ENCODE measurements at places on chromosomes 4 and X.

- DNase-seq, result no peak
These were observed 35.1 kb downstream of the ENPEP start for GRCh38 chr4:110510955-110511544.

DNA sequence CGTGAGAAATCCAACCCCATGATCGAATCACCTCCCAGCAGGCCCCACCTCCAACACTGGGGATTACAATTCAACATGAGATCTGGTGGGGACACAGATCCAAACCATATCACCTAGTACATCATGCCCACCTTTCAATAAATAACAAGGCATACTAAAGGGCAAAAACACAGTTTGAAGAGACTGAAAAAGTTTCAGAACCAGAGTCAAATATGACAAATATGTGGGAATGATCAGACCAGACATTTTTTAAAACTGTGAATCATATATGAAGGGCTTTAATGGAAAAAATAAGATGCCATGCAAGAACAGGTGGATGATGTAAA lies 167.3 kb downstream of the CAMK2D start:
- no peak for DNase-seq

DNA sequence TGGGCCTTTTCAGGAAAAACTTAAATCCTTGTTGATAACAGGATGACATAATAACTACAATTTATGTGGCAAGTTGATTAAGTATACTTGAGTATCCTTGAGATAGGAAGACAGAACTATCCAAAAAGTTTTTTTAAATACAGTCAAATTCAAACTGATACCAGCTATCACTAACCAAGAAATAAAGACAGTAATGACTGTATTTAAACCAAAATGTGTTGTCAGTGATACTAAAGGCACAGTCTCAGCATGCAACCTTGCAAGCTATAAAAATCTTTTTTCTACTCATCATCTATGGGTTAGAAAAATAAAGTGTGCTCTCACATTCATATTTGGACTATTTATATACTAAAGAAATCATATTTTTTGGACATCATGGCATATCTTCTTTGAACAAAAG lies 64.7 kb downstream of the PAPSS1 start:
- DNase-seq, result no peak

GRCh38 chrX:125544856-125545255 lies 225.2 kb downstream of the TEX13C start:
- DNase-seq, result no peak

DNA sequence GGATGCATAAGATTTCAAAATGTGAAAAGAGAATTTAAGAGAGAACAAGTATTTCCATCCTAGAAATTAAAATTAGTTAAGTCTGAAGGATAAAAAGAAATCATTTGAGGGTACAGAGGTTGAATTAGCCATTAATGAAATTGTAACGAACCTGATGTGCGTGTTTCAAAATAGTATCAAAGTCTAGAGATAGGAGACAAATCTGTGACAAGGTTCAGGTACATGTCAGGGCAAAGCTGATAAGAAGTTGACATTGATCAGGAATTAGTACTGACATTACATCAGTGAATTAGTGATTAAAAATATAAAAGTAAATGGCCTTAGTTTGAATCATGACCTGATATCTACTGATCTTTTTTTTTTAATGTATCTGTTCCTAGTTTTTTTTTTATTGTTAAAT lies 62.3 kb downstream of the UGT2B10 start:
- no peak for DNase-seq

DNA sequence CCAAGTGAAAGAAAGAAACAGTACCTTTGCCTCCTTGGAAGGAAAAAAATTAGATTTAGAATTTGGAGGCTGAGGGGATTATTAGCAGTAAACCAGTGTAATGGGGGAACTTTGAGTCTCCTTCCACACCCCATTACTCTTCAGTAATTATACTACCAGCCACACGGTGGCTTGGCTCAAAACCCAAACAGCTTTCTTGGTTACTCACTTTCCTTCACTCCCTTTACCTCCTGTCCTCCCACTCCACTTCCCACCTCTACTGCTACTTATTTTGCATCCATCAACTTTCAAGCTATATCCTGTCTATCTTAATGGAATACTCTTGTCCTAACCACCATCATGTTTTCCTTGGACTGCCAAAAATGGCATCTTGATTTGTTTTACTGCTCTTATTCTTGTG lies 310.6 kb upstream of the AADAT start:
- DNase-seq, result no peak

- no peak for DNase-seq
These were observed 77.6 kb downstream of the AFF1 start for GRCh38 chr4:87012265-87012953.

DNA sequence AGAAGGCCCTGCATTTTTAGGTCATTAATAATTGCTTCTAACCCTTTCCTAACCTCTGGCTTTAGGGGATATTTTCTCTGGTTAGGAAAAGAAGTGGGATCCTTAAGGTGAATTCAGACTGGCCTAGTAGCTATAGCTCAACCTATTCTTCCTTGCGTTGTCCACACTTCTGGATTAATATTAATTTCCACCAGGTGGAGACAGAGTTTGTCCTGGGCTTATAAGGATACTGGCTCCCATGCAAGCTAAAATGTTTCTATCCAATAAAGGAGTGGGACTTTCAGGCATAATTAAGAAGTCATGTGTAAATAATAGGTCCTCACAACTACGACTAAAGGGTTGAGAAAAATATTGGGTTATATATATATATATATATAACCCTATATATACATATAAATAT lies 860.0 kb upstream of the POU3F4 start:
- no peak for DNase-seq

DNA sequence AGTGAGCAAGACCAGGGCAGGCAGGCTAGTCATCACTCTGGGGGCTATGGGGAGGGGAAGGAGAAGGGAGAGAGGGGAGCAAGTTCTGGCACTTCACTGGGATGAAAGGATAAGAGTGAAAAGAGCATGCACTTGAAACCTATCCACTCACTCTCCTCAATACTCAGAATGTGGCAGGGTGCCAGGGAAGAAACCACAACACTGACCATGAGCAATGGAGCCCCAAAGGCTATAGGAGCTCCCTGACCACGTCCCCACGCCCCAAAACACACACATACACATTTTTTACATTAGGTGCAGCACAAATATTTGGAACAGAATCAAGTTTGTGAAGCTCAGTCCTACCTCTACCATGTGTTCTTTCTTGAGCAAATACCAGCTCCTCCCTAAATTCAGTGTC lies 132.2 kb downstream of the IDS start:
- DNase-seq, result no peak

GRCh38 chrX:87105131-87105530 lies 412.5 kb upstream of the KLHL4 start:
- DNase-seq, result no peak

DNA sequence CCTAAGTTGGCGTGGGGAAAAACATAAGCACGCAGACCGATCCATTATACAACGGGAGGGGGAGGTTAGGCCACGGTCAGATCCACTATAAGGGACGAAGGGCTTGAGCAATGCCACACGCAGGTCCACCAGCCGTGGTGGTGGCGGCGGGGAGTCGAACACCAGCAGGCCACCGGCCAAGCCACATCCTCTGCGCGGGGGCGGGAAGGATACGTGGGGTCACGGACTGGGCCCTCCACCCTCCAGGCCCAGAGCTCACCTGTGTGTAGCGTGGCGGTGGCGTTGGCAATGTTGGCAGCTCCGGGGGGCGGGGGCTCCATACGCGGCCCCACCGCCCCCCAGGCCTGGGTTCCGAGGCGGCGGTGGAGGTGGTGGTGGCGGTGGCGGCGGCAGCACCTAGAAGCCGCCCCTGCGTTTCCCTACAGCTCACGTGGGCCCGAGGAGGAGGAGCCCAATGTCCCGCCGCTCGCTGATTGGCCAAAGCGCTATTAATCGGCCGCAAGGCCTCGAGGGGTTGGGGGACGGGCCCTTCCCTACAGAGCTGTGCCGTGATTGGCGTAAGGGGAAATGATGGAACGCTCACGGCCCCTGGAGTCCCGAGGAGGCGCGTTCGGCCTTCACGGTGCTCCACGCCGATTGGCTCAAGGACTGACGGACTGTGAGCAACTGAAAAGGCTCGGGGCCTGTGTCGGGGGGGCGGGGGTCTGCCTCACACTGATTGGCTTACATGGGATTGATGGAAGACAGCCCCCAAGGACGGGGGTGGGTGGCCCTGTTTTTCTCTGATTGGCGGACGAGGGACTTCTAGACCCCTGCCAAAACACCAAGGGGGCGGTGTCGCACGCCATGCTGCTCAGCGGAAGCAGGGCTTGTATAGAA lies at the start of gene ELK1:
ELK1 (minus strand) TSS at position 400 of the 879 bp plus-strand sequence. CDS start 9,122 bp downstream, outside the sequence.
- DNase-seq, result peak; percentile 99

GRCh38 chr4:119489305-119489704 lies 139.3 kb downstream of the PDE5A start:
- DNase-seq, result no peak

GRCh38 chr4:10490996-10491395 lies 33.8 kb upstream of the ZNF518B start:
- DNase-seq, result no peak

GRCh38 chr4:53889326-53890055 lies 174.9 kb downstream of the CHIC2 start:
- DNase-seq, result no peak

GRCh38 chrX:112083624-112084326 lies 1.2 kb upstream of the TRPC5 start:
- DNase-seq, result no peak

- DNase-seq, result no peak
These were observed 69.7 kb upstream of the MAGEB16 start for GRCh38 chrX:35728481-35728880.

GRCh38 chr4:110138551-110138950 lies 59.9 kb downstream of the ELOVL6 start:
- no peak for DNase-seq

- DNase-seq, result no peak
These were observed 29.2 kb downstream of the EFHC2 start for GRCh38 chrX:44314259-44314734.

DNA sequence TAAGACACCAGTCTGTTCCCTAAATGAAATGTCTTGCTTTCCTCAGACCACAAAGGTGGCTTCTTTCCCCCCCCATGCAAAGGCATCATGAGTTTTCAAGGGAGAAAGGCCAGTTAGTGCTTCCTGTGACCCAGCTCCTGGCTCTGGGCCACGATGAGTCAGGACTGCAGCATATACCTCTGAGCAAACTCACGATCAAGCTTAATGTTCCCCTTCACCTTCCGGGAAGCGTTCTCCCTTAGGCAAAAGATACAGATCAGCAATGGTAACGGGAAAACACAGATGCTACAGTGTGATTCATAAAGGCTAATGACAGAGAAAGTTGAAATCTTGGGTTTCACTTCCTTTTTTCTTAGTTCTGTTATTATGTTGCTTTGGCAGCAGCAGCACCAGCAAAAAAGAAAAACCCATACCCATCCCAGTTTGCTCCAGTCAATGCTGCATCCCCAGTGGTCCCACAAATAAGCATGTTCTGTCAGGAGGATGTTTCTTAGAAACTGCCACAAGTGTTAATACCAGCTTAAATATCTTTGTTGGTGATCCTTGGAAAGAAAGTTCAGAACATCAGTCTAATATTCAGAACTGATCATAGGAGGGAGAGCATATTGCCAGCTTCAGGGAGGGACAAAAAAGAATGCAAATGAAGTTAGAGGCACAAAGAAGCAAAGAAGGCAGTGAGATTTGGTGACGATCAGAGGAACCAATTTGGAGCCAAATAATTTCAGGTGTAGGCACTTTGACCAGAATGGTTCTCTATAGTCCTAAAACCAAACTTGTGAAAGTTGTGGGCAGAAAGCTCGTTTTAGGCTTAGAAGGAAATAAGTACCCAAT lies 41.2 kb downstream of the LONRF3 start:
- DNase-seq, result no peak

GRCh38 chr4:24856586-24856985 lies 56.3 kb downstream of the CCDC149 start:
- no peak for DNase-seq

- no peak for DNase-seq
These were observed at the start of gene TCEAL4 for GRCh38 chrX:103585411-103586313. TSS of gene TCEAL4 (plus strand) at chrX:103585515. CDS start at chrX:103586676, 1,161 bp downstream.

DNA sequence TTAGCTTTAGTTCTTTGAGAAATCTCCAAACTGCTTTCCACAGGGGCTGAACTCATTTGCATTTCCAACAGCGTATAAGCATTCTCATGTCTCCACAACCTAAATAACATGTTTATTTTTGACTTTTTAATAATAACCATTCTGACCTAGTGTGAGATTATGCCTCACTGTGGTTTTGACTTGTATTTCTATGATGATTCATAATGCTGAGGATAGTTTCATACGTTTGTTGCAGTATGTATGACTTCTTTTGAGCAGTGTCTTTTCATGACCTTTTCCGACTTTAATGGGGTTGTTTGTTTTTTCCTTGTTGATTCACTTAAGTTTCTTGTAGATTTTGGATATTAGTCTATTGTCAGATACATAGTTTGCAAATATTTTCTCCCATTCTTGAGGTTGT lies 1833.0 kb upstream of the PCDH10 start:
- DNase-seq, result no peak

DNA sequence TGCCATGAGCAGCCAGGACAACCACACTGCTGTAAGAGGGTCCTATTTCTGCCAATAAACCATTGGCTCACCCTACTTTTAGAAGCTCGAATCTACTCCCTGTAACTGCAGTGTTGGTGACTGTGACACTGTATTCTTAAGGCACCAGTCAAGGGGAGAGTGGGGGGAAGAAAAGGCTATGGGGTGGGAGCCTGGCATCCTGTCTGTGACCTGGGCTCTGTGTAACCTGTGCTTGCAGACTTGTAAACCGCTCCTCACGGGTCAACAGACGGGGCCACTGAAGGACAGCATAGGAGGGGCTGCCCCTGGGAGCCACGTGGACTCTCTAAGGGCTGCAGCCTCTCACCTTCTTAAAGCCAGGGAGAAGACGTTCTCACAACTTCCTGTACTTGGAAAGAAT lies 42.2 kb upstream of the ENPP6 start:
- DNase-seq, result no peak

DNA sequence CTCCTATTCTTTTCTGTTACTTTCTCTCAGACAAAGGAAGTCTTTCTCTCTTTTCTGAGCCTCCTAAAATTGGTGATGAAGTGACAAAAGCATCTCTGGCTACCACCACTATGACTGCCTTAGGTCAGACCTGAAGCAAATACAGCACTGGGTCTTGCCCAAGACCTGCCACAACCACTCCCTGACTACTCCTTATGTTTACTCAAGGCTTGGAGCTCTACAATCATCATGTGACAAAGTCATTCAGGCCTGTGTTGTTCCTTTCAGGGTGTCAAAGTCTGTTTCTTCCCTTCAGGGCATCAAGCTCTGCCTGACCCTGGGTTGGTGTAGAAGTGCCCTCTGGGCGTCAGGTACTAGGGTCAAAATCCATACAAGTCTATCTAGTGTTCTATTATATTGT lies 419.2 kb upstream of the CT83 start:
- DNase-seq, result no peak

All from vagina (tissue), 2 donors.